ENCODE measurements at places on chromosomes 1 and 21.
A peak's percentile ranks its signal among the peaks of the same experiment; 100 is the strongest.

GRCh38 chr1:174626031-174627025 lies 178.6 kb downstream of the GPR52 start:
- no peak for DNase-seq

DNA sequence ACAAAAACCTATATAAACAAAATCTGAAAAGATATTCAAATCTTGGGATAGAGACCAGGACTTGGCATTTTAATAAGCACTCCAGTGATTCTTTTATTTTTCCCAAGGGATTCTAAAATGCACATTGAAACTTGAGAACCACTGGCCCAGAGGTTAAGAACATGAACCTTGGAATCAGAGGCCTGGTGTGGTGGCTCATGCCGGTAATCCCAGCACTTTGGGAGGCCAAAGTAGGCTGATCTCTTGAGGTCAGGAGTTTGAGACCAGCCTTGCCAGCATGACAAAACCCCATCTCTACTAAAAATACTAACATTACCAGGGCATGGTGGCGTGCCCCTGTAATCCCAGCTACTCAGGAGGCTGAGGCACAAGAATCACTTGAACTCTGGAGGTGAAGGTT lies 12.9 kb upstream of the CEP85 start:
- DNase-seq, result no peak

GRCh38 chr1:90509225-90510048 lies 207.7 kb downstream of the BARHL2 start:
- no peak for DNase-seq

DNA sequence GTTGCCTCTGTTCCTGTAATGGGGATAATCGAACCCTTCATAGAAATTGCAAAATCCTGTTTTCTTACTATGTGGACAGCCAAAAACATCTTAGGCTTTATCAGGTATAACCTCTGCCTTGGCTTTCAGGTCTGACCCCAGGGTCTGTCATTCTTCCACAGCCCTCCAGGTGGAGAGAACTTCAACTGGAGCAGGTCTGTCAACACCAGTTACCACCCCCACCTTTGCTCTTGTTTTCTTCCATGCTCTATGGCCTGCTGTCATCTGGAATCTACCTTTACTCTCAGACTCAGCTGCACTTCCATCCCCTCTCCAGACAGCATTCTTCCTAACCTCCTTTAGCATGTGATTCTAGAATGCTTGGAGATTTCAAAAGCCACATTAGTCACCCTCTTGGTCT lies 10.4 kb upstream of the GJA9 start:
- DNase-seq, result no peak

- DNase-seq, result no peak
These were observed 28.5 kb downstream of the PALMD start for GRCh38 chr1:99674115-99675064.

- DNase-seq, result no peak
These were observed 412.8 kb upstream of the LYPLAL1 start for GRCh38 chr1:218760601-218761570.

- DNase-seq, result no peak
These were observed 99.4 kb downstream of the TSEN15 start for GRCh38 chr1:184150776-184151531.

DNA sequence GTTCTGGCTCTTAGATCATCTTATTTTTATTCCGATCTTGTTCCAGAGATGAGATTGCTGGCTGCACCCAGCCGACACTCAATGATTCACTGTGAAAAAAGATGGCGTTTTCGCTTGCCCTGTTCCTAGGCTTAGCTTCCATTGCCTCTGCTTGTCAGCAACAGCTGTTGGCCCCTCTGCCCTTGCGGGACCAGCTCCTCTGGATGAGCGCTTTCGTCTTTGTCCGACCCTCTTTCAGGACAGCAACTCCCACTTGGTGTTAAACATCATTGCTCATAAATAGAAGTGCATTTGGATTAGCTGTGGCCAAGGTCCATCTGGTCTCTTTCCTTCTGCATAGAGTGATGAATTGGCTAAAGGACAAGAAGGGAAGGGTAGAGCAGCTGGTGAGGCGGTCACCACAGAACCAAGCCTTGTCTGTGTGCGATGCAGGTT lies 43.5 kb upstream of the SCCPDH start:
- peak; percentile 65 for DNase-seq

- DNase-seq, result no peak
These were observed 93.9 kb downstream of the GLIS1 start for GRCh38 chr1:53644909-53645689.

DNA sequence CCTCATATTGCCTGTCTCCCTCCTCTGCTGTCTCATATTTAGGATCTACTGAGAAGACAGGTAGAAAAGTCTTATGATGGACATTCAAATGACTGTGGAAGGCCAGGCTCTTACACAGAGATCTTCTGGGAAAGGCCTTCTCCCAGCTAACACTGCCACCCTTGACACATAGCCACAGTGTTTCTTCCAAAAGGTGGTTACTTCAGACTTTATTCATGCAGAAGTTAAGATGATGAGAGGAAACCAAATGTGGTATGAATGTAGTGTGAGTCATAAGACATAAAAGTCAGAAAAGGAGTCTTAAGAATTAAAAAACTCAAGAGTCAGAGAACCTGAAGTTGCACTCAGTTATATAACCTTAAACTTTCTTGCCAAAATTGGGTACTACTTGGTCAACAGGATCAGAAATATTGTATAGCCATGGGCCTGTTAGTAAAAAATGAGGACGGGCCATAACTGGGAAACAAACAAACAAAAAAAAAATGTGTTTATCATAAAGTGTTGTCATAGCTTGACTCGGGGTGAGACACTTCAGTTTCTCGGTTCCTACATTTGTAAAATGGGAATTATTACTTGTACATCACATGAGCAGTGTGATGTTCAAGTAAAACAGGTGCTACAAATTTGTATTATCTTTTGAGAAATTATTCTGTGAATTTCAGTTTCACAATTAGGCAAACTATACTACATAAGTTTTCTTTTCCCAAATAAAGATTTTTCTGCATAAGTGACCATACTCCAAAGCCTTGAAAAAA lies 1.2 kb upstream of the DENND1B start:
- no peak for DNase-seq

DNA sequence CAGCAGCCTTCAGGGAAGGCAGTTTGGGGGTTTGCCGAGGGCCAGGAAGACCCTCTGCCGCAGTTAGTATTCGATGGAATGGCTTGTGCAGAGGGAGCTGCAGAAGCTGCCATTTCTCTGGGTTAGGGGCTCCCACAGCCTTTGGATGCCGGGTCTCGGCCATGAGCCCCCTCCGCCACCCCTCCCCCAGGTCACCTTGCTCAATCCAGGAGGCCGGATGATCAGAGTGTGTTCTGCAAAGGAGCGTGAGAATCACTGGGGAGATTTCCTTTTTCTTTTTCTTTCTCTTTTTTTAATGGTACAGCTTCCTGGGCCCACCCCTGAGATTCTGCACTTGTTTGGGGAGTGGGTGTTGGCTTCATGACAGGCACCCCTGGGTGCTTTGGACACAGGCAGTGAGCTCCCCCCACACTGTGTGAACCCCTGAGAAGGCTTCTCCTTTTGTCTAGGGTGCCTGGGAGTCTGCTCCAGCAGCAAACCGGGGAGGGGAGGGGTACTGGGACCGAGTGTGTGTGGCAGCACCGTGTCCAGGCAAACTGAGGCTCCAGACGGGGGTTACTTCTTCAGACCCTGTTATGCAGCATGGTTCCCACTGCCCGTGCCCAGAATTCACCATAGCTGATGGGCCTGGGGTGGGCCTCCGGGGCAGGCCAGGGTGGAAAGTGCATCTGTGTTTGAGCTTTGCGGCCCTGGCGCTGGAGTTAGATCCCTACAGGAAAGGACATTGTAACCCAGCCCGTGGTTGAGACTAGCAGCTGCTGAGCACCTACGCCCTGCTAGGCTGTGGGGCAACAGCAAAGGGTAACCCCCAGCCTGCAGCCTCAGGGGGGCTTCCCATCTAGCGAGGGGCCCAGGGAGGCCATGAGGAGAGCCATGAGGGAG lies 18.5 kb downstream of the TNFRSF1B start:
- no peak for DNase-seq

GRCh38 chr1:45205011-45205909 lies 1.1 kb downstream of the ZSWIM5 start:
- DNase-seq, result no peak

- DNase-seq, result no peak
These were observed 7.3 kb downstream of the RNU5D-1 start for GRCh38 chr1:44723496-44724295.

- no peak for DNase-seq
These were observed at the start of gene CR2 for GRCh38 chr1:207454046-207454964. TSS of gene CR2 (plus strand) at chr1:207454328. CDS start at chr1:207454419, 91 bp downstream.

GRCh38 chr1:19336543-19336942 lies 24.4 kb downstream of the SLC66A1 start:
- no peak for DNase-seq

DNA sequence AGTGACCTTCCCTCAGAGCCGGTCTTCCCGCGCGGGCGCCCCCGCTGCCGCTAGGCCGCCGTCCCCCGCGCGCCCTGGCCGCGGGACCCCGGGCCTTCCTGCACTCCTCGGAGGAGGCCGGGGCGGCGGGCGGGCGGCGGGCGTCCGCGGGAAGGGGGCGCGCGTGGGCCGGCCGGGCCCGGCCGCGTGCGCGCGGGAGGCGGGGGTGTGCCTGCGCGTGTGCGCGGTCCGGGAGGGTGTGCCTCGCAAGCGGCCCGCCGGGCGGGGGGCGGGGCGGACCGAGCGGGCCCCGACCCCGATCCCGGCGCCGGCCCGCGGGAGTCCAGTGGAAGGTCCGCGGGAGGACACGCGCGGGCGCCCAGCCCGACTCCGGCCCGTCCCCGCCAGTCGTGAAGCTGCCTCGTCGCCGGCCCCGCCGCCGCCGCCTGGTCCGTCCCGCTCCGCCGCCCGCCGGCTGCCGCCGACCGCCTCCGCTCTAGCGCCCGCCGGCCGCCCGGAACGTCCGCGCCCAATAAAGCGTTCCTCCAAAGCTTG lies 438 bp downstream of the MRPS6 start:
- no peak for DNase-seq

DNA sequence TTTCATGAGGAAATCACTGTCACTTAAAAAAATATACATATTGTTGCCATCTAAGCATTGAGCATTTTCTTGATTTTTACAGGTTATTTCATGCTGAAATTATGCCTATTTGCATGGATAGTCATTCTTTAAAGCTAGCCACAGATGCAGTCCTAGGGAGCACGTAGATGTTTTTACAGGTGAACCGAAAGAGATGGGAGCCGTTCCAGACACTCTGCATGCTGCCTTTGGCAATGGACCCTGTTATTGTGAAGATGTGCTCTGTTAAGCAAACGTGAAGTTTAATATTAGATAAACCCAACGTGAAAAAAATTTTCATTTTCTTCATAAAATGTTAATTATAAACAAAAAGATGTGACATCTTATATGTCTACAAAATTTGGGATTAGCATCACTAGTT lies 7.1 kb downstream of the PROX1 start:
- no peak for DNase-seq

DNA sequence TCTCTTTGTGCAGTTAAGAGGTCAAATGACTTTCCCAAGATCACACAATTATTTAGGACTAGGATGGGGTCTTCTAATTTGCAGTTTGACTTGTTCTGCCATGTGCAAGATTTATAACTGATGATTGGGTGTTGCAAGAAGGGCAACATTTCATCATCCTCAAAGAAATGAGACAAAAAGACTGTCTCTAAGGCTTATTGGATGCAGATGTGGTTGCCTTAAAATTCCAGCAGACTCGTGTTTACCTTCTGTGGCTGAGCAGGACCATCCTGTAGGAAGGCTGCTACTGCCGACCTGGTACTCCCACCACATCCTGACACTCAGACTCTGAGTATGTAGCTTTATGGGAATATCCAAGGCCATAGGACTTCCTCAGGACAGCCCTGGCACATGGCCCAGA lies 99.9 kb upstream of the SGIP1 start:
- DNase-seq, result no peak

DNA sequence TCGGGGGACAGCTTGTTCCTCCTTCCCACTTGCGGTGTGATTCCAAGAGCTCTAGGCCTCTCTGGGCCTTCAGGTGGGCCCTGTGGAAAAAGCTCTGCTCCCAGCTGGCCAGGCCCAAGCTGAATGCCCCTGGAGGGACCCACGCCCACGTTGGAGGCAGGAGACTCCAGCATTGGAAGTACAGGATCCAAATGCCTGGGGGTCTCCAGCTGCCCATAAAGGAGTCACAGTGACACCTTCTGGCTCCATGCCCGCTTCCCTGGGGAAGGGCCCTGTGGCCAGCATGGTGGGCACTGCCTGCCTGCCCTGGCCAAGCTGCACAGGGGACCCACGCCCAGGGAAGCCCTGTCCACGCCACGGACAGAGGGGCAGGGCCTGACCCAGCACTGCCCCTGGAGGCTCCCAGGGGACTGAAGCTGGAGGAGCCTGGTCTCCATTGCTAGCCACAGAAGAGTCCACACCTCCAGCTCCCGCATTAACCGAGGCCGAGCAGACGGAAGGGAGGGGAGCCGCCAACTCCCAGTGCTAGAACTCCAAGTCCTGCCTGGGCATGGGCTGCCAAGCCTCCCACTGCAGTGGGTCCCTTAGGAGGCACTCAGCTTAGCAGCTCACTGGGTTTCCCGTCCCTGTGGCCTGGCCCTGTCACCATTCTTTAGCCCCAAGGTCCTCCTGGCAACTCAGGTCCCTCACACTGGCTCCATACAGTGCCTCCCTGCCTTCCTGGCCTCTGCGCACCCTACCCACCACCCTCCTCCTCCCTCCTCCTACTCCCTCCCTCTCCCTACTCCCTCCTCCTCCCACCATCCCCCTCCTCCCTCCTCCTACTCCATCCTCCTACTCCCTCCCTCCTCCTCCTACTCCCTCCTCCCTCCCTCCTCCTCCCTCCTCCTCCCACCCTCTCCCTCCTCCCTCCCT lies 41.9 kb downstream of the WNT9A start:
- no peak for DNase-seq

DNA sequence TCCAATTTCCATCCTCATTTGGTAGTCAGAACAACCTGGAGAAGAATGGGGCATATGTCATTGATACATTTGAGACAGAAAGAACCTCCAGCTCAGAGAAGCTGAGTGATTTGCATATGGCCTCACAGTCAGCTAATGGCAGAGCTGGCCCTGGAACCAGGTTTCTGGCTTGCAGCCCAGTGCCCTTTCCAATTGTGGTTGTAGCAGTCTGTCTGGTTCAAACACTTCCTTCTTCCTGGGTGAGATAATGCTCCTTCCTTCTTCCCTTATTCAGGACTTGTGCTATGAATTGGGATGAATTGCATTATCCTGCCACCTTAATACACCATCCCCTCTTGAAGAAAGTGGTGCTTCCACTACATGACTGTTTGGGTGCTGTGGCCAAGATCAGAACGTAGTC lies 24.2 kb downstream of the SLC5A9 start:
- DNase-seq, result no peak
